ENCODE measurements at places on chromosomes 16 and 17. TPM values are rescaled to one million over a fixed set of nuclear protein-coding genes. Genes with fewer than 3 reads are reported as not detected.

Gene CXCL16
- total RNA-seq = not detected

Gene IKZF3
- not detected for total RNA-seq

Gene CA5A
- total RNA-seq = not detected

Gene NEUROD2
- not detected for total RNA-seq

Gene MYH13
- not detected for total RNA-seq

Gene FUS
- total RNA-seq = 107 TPM

Gene TXNDC17
- 231 TPM for total RNA-seq

Gene DECR2
- total RNA-seq = 17.9 TPM

Gene AP2B1
- total RNA-seq = 104 TPM

Gene RRN3
- total RNA-seq = 37.1 TPM

Gene CIBAR2
- total RNA-seq = not detected

Gene C16orf96
- 0.17 TPM for total RNA-seq

Gene DRC3
- 0.83 TPM for total RNA-seq

Gene GAS7
- 8.4 TPM for total RNA-seq

Gene PYDC1
- total RNA-seq = not detected

Gene ANTKMT
- 31.3 TPM for total RNA-seq

Gene MYH8
- total RNA-seq = not detected

Gene USP31
- total RNA-seq = 5.8 TPM

Gene LRRC3C
- not detected for total RNA-seq

Gene MYL11
- not detected for total RNA-seq

Gene GGT6
- not detected for total RNA-seq

Gene PIRT
- not detected for total RNA-seq

Gene PRKCA
- total RNA-seq = 45.7 TPM

Gene ATAD5
- total RNA-seq = 3.2 TPM

Gene TP53TG3C
- not detected for total RNA-seq

Gene PPL
- total RNA-seq = 51.5 TPM

Gene ACADVL
- 357 TPM for total RNA-seq

Gene KRT24
- total RNA-seq = not detected

Gene TERB1
- not detected for total RNA-seq

Gene RPL26
- 1,897 TPM for total RNA-seq

Gene CTRB2
- total RNA-seq = not detected

Gene PRAC1
- not detected for total RNA-seq

Gene ZG16
- total RNA-seq = not detected

Gene GNAO1
- under 0.01 TPM for total RNA-seq

Gene GPRC5C
- 4.8 TPM for total RNA-seq

Gene FA2H
- not detected for total RNA-seq

Gene TMEM238L
- not detected for total RNA-seq

Gene ACTG1
- total RNA-seq = 10,804 TPM

Gene CCL4L2
- total RNA-seq = not detected

Gene TEKT1
- not detected for total RNA-seq

Gene PYY
- total RNA-seq = not detected

Measured in smooth muscle cell of trachea (primary cell).